K562 (cell line): ENCODE measurements at places on chromosomes 12 and 14.

- DNase-seq, result no peak
Observed at GRCh38 chr12:130288691-130289090, 49.0 kb upstream of the PIWIL1 start.

DNA sequence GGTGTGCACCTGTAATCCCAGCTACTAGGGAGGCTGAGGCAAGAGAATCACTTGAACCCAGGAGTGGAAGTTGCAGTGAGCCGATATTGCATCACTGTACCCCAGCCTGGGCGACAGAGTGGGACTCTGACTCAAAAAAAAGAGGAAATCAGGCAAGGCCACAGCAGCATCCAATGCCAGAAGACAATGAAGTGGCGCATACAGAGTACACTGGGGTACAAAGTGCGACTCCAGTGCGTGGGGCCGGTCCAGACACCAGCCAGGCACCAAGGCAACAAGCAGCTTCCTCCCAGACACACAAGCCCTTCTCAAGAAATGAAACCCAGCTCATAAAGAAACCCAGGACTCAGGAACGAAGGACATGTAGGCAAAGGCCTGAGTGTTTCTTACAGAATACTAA is 28.2 kb downstream of the TTC7B start:
- no peak for DNase-seq

DNA sequence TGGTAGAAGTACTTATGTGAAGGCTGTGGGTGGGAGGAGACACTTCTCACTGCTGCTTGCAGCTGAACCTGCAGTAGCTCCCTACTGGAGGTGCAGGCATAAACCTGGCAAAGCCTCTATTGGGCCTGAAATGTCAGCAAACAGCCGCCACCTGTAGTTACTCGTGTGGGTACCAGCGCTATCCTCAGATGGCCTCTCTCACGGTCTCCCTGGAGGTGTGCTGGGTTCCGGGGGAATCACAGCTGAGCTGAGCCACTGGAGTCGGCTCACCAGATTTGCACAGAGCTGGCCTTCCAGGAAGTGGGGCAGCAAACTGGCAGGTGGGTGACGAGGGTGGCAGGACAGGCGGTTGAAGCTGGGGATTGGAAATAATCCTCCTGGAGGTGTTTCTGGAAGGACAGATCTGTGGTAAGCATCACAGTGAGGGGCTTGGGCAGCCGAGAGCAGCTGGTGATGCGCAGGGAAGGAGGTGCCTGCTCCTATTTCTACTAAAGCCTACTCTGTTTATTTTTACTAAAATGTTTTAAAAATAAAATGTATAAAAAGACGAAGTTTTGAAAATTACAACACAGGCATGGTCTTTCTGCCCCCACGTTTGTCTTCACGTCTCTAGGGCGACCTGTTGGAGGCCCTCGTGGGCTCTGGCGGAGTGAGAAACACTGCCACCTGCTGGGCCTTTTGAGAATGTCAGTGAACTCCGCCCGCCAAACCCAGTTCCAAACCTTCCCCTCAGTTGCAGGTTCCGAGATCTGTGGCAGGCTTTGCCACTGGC is 67.8 kb upstream of the PLEKHG3 start:
- peak; percentile 75 for DNase-seq

DNA sequence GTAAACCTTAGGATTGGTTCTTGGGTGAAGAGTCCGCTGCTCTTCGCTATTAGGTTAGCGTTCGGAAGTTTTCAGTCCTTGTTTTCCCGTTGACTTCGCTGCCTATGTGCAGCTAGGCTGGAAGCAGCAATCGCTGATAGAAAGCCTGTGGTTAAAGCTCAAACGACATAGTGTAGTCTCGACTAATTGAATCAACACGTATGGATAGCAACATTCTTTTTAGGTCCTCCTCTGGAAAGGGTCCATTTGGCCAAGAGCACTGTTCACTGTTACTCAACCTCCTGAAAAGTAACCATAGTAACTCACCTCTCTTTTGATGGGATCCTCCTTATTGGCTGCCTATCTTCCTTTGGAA is 355.5 kb downstream of the SNAPC1 start:
- no peak for DNase-seq

- DNase-seq, result no peak
Observed at GRCh38 chr12:108729612-108730364, 1.5 kb downstream of the CORO1C start.

- DNase-seq, result no peak
Observed at GRCh38 chr12:98470469-98471082, 44.8 kb upstream of the TMPO start.

DNA sequence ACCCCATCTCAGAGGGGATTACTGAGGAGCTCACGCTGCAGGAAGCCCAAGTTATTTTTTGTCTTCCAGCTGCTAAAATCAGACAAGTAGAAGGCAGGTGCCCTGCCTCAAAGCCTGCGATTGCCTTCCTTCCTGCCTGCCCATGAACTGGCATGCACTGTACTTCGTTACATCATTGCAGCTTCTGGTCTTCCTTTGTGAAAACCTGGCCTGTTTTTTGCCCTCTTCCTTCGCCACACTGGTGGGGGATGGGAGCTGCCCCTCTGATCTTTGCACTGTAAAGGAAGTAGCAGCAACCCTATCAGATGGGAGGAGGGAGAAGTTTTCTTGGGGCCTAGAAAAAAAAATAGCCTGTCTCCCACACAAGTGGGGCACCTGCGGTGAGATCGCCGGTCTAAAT is 1098.7 kb downstream of the BCL11B start:
- DNase-seq, result no peak

GRCh38 chr12:80838024-80838658 is 99.6 kb downstream of the LIN7A start:
- no peak for DNase-seq

- no peak for DNase-seq
Observed at GRCh38 chr12:71581206-71581605, 82.4 kb downstream of the ZFC3H1 start.

- no peak for DNase-seq
Observed at GRCh38 chr12:69947897-69948296, 122.9 kb downstream of the MYRFL start.

- DNase-seq, result no peak
Observed at GRCh38 chr14:100187247-100187833, 27.9 kb upstream of the DEGS2 start.

DNA sequence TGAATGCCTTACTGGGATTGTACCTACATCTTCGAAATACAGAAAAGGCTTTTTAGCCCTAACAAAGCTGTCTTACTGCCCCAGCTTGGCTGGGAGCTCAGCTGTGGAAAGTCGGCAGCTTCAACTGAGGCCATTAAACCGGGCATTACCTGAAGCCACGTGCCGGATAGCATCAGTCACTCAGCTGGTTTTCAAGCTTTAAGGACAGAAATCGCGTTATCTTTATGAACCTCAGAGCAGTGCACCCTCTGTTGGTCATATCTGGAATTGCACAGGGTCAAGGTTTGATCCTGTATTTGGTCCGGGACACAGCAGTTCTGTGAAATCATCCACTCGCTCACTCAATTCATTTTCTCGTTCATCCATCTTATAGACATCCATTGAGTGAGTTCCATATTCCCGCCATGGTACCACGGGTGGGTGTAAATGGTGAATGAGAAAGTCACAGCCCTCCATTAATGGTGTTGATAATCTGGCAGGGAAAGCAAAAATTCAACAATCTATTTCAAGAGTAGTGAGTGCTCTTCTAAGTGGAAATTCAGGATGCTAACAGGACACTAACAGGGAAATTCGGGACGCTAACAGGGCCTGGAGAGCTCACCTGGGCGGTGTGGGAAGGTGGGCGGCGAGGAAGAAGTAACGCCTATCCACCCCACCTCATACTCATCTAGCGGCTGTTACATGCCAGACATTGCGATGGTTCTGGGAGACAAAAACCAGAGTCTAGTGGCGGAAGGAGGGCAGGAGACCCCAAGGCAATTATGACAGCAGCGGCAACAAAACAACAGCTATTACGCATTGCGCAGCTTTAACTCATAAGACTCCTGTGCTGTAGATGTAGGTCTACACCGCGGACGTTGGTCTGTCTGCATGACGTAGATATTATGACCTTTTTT is 60.6 kb upstream of the TCL1A start:
- peak; percentile 56 for DNase-seq

- no peak for DNase-seq
Observed at GRCh38 chr12:37546206-37546605, 770.4 kb upstream of the ALG10B start.

DNA sequence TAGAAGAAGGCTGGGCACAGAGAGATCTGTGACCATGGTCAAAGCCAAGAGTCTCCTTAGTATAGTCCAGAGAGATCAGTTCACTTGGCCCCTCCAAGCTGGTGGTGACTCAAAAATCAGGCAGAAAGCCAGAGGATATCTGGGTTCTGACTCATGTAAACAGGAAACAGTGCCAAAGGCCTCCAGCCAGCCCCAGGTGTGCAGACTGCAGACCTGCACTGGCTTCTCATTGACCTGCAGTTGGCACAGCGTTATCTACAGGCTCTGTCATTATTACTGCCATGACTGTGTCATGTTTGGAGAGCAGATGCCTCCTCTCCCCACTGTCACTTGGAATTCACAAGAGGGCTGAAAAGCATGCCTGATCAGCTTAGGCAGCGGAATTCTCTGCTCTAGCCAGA is 295.7 kb upstream of the PRKD1 start:
- no peak for DNase-seq

- no peak for DNase-seq
Observed at GRCh38 chr12:113519464-113520307, 48.0 kb upstream of the LHX5 start.

GRCh38 chr14:71398450-71398849 is 491.2 kb downstream of the PCNX1 start:
- no peak for DNase-seq

DNA sequence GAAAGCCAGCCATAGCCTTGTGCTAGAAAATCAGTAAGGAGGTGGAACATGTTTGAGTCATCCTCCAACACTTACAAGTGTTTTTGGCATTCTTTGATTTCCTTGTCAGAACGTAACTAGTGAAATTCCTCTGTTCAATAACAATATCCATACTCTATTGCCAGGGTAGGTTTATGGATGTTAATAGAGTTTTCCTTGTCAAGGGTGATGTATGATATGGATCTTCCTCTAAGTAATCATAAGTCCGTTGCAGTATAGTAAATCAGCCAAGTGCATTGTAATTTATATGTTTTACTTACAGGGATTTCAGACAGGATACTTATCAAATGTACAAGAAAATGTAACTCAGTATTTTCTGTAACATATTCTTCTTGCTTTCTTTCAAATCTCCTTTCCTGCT is 19.4 kb downstream of the NAV3 start:
- DNase-seq, result no peak

DNA sequence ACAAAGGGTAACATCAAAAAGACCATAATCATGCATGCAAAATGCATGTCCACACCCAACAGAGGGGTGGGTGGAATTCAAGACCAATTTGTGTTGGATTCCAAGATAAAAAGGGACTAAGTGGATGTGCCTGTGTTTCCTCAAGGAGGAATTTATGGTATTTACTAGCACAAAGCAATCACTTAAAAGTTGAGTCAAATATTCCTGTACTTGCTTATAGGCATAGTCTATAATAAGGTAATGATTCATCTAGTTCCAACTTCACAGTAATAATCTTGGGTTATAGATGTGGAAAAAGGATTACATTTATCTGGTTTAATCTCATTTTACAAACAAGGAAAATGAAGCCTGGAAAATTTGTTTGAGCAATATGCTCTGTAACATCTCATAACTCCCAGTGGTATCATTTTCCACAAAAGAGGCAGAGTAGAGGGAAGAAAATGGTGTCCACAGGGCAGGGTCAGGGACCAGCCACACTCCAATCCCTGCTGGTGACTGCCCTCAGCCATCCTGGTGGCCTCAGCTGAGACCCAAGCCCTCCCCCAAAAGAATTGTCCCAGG is 80.8 kb upstream of the REP15 start:
- no peak for DNase-seq

DNA sequence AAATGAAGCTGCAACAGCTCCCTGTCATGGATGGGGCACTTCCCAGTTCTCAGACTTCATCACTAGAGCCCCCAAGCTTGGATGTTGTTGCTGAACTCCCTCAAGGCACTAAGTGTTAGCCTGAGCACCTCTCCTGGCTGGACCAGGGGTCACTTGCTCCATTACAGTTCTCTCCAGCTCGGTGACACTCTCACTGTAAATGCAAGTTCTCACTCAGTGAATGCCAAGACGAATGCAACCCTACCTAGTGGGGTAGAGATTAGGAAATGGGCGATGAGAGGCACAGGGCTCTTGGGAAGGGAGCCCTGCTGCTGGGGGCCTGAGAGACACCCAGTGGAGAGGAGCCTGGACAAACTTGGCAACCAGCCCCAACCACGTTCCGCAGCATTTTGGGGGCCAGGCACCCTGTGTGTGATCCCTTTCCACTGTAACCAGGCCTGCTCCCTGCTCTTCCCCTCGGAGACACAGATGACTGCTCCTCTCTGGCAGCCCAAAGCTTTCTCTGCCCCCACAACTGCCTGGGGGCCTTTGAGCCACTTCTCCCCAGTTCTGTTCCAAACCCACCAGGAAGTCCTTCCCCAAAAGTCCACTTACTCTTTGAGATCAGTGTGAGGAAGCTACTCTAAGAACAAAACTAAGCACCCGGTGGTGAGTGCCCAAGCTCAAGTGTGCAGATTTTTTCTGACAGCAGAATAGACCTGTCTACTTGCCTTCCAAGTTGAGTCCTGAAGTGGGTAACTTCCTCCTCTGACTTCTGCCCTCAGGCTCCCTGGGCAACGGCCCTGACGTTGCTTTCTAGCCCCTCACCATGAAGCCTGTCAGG is 8.0 kb upstream of the SELPLG start:
- DNase-seq, result peak; percentile 26

GRCh38 chr12:66767536-66767935 is 88.7 kb upstream of the GRIP1 start:
- DNase-seq, result no peak

DNA sequence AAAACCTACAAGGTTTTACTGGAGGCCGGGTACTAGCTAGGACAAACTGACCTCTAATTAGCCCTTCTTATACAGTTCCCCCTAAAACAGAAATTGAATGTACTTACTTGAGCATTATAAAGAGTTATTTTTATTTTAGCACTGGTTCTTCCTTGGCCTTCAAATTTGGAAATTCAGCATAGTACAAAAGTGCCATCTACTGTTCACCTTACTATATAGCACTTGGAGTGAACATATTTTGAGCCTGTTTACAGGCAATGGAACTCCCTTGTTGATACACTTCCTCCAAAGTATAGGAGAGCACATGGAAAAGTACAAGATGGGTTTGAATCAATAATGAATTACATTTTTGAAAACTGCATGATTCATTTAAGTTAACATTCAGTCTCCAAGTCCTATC is 3.9 kb upstream of the POC1B start:
- peak; percentile 60 for DNase-seq

DNA sequence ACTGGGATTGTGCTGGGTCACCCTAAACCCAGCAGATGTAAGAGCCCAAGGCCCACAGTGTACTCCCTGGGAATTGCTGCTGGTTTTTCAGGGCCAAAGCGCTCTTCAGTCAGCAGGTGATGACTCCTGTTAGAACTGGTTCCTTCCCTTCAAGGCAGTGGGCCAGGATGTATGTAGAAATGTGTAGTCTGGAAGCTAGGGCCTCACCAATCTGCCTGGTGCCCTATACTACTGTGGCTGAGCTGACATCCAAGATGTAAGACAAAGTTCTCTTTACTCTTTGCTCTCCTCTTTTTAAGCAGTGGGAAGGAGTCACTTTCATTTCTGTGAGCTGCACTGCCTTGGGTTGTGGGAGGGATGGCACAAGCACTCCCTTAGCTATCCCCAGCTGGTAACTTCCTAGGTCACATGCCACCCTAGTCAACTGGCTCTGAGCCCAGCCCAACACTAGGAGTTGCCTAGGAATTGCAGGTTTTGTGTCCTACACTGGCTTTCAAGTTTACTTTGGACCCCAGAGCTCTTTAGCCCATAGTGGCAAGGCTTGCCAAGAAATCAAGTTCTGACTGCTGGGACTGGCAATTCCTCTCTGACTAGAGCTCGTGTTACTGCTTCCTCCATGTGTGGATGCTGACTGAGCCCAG is 249.2 kb downstream of the C12orf50 start:
- no peak for DNase-seq

GRCh38 chr12:57733928-57734327 is 4.6 kb downstream of the AGAP2 start:
- DNase-seq, result no peak
